ENCODE measurements at places on chromosomes 6 and 20.

DNA sequence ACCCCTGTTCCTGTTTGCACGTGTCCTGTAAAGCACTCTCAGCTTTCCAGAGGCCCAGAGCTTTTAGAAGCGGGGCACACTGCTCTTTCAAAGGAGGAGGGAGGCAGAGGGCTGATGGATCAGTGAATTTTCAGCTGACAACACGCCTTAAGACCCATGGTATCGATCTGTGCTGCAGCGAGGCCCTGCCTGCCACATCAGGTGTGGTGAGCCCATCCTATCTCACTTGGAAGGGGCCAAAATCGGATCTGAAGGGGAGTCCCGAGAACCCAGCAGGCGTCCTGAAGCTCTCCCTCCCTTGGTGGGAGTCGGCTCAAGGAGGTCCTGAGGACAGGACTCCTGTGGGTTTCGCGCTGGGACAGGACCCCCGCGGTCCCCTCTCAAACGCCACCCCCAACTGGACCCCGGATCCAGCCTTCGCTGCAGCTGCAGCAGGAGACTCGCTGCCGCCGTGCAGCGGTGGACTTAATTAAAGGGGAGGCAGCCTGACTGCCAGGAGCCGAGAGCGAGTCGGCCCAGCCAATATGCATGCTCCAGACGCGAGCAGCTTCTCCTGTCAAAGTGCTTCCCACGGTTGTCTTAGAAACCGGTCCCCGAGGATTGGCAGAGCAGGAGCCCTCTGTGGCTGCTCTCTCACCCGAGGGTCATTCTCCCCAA, 580.0 kb upstream of the ZNF337 start:
- no peak for DNase-seq

- DNase-seq = no peak
Observed at GRCh38 chr20:7189231-7189630, 421.7 kb downstream of the BMP2 start.

DNA sequence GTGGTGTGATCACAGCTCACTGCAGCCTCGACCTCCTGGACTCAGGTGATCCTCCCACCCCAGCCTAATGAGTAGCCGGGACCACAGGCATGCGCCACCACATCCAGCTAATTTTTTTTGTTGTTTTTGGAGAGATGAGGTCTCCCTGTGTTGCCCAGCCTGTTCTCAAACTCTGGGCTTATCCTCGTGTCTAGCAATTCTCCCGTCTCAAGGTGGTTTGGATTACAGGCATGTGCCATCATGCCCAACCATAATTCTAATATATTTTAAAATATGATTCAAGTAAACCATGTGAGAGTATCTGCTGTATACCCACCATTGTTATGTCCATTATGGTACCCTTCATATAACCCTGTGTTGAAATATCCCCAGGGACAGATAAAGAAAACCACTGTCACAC, 60.3 kb upstream of the C20orf144 start:
- DNase-seq = no peak

GRCh38 chr6:37242429-37243052, 15.0 kb upstream of the TBC1D22B start:
- no peak for DNase-seq

DNA sequence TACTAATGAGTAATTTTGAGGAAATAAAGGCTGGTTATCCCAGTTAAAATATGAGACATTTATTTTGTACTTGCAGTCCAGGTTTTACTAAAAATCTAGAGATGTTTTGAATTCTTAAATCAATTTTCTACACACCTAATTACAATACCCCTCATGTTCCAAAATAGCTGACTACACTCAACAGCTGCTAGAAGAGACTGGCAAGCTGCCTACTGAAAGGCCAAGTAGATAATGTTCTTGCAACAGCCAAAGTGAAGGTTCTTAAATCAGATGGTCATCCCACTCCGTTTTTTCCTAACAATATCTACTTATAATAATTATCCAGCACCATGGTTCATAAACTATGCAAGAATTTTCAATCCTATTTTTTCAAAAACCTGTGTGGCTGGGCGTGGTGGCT, 69.0 kb downstream of the DTNBP1 start:
- no peak for DNase-seq

DNA sequence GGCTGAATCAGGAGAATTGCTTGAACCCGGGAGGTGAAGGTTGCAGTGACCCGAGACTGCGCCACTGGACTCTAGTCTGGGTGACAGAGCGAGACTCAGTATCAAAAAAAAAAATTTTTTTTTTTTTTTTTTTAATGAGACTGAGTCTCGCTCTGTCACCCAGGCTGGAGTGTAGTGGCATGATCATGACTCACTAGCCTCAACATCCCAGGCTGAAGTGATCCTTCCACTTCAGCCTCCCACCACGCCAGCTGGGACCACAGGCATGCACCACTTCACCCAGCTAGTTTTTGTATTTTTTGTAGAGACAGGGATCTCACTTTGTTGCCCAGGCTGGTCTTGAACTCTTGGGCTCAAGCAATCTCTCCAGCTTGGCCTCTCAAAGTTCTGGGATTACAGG, 53.3 kb downstream of the MYO6 start:
- no peak for DNase-seq
